ENCODE measurements at places on chromosomes 2 and 18.

DNA sequence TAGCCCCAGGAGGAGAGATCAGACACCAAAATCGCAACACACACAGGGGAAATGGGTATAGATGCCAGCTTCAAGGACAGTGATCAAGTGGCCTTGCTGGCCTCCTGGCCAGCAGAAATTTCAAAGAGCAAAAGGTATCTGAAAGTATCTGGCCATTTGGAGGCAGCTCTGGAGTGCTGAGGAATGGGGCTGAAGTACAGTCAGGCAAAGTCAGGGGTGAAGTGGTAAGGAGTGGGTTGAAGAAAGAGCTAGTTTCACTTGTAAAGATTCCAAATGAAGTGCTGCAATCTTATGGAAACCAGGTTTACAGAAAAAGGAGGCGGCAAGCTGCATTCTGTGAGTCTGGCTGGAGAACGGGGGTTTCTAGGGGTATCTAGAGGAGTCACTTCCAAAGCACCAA is 19.2 kb upstream of the PCBP1 start:
- DNase-seq, result no peak

- no peak for DNase-seq
These were observed 256.4 kb upstream of the NETO1 start for GRCh38 chr18:73124175-73124574.

DNA sequence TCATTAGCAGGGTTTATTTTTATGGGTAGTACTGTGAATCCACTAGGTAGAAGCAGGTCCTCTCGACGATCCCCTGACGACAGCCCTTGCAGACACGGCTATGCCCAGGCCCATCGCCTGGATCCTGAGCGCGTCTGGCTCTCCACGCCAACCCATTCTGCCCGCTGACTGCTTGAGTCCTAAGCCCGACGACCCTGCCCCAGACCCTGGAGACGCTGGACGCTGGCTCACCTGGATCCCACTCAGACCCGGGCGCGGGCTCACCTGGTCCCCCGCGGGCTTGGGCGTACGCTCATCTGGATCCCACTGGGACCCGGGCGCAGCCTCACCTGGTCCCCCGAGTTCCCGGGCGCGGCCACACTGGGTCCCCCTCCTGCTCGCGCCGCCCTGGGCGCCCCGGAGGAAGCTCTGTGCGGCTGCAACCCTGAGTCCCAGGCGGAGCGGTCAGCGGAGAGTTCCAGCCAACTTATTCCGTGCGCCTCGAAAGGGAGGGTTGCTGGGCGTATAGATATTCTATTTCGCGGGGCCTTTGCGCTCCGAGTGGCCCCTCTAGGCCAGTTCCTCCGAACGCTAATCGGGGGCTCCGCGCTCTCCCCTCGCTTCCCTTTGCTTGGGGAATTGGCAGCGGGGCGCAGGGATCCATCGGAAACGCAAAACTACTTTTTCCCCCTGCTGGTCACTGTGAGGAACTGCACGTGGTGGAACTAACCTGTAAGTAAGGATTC is 22.4 kb upstream of the RMP24 start:
- peak; percentile 24 for DNase-seq

DNA sequence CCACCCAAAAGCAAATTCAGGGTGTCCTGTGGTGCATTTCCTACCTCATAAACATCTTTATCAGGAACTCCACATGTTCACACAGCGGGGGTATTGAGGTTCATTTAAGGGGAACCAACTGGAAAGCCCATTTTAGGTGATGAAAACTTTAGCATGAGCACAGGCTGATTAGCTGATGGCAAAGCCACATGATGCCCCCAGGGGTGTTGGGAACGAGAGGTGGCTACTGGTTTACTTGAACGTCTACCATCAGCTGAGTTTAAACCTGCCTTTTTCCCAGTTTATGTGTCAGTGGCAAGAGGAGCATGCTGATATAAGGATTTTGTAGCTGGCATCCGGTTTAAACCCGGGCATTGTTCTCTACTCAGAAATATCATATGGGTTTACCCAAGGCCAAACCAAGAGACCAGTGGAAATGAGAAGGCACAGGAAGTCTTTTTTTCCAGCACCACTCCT is 54.5 kb upstream of the UPP2 start:
- DNase-seq, result no peak

GRCh38 chr2:28810384-28811285 is at the start of gene SPDYA:
SPDYA (plus strand) TSS chr2:28810834; CDS start chr2:28816015, 5,181 bp downstream.
- DNase-seq, result peak; percentile 74

GRCh38 chr2:96320728-96321622 is 4.1 kb upstream of the ITPRIPL1 start:
- no peak for DNase-seq

- no peak for DNase-seq
These were observed 1046.0 kb upstream of the TMEFF2 start for GRCh38 chr2:193240752-193241151.

DNA sequence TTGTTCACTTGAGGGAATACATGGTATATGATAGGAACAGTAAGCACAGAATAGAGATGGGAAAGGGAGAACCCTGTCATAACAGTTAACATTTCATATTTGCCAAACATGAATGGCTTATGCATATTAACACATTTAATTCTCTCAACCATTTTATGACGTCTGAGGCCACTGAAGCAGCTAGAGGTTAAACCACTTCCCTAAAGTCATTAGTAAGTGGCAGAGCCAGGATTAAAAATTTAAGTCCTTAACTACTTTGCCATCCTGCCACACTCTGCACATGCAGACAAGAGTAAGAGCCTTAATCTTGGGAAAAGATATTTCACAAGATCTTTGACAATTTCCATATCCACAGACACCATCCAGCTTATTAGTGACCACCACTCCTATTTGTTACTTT is 2.1 kb downstream of the LIPT1 start:
- DNase-seq, result no peak

- DNase-seq, result no peak
These were observed 39.4 kb downstream of the MAP4K4 start for GRCh38 chr2:101736861-101737291.

GRCh38 chr2:151728804-151729414 is 5.4 kb downstream of the NEB start:
- no peak for DNase-seq

GRCh38 chr2:126971162-126971480 is 72.4 kb downstream of the TEX51 start:
- DNase-seq, result no peak

- DNase-seq, result no peak
These were observed 140.3 kb downstream of the TRIB2 start for GRCh38 chr2:12856934-12857601.

- DNase-seq, result no peak
These were observed 19.0 kb downstream of the ETAA1 start for GRCh38 chr2:67416136-67416535.

DNA sequence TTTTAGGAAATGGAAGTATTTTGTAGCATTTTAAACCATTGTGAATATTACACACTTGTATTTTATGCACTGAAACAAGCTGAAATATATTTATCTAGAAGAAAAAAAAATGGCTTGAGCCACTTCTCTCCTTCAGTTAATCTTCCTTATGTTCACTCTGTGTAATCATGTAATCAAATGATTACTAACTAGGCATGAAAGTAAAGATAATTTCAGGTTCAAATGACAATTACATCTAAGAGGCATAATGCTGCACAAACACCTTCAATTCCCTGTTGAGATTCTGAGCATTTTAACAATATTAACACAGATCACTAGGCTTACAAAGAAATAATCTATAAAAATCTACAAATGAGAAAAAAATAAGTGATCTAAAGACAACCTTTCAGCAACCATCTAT is 119.6 kb upstream of the ITGB6 start:
- no peak for DNase-seq

GRCh38 chr18:2301316-2301715 is 270.0 kb downstream of the METTL4 start:
- DNase-seq, result no peak

DNA sequence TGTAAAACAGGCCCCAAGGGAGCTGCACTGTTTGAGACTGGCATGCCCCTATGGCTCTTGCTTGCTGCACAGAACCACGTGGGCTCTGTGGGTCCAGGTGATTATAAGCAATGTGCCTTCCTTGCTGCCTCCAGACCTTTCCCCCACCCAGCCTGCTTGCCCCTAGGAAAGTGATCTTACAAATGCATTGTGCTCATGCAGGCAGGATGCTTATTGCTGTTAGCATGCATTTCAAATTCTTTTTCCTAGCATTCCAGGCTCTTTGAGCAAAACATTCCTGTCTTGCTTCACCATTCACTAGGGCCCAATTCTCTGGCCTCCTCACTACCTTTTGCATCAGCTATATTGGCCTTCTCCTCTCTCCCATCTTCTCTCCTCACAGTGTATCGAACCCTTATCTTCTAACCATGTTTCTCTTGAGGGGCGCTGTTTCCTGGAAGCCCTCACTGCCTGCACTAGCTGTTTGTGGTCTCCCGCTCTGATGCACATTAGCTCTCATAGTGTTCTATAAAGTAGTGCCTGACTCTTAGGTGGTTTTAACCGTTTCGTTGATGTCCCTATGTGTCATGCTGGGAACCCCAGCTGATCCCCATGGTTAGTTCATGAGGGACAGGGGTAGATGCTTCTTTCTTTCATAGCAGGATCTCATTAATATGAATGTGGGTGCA is 152.9 kb upstream of the EPAS1 start:
- no peak for DNase-seq

DNA sequence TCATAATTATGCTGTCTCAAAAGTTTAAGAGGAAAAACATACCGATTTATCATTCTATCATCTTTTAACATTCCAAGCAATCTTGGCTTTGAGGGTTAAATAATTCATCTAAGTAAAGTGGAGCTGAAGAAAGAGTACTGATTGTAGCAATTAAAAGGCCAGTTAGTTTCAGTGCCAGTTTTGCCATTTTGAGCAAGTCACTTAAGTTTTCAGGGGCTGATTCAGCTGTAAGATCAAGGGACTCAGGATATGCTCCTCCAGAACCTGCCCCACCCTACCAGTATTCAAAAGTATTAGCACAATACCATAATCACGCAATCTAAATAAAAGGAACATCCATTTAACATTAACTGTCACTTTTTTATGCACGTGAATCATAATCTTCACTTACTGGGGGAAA is 1.9 kb downstream of the SS18 start:
- DNase-seq, result no peak

DNA sequence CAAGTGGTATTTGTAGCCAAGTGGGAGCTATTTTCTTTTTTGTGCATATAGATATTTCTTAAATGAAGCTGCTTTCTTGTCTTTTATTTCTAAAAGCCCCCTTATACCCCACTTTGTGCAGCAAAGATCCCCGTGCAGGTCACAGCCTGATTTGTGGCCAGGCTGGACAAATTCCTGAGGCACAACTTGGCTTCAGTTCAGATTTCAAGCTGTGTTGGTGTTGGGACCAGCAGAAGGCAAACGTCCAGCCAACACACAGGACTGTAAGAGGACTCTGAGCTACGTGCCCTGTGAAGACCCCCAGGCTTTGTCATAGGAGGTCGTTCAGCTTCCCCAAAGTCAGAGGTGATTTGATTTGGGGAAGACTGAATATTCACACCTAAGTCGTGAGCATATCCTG is 21.9 kb downstream of the FOSL2 start:
- no peak for DNase-seq

DNA sequence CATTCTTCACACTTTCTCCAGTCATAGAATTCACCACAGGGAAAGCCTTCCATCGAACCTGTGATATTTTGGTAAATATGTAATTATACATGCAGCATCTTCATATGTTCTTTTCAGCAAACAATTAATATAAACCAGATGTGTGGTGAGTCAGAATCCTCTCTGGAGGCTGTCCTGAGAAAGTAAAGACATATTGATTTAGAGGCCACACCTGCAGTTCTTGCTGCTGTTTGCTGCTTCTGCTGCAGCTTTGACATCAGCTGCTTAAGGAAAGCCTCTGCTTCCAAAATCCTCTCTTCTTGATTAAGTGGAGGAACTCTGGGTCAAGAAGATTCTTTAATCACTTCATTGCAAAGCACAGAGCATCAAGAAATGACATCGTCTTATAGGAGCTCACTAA is 568.8 kb upstream of the ZEB2 start:
- no peak for DNase-seq

- DNase-seq, result no peak
These were observed 175.1 kb upstream of the ID2 start for GRCh38 chr2:8506746-8507145.

- peak; percentile 39 for DNase-seq
These were observed 1.9 kb downstream of the DUSP2 start for GRCh38 chr2:96143231-96143847.

- DNase-seq, result no peak
These were observed 120.7 kb downstream of the INHBB start for GRCh38 chr2:120466704-120467054.

GRCh38 chr2:3159782-3160545 is 217.7 kb downstream of the EIPR1 start:
- no peak for DNase-seq
